ENCODE measurements at places on chromosomes 1 and 21. TPM values are rescaled to one million over a fixed set of nuclear protein-coding genes. Genes with fewer than 3 reads are reported as not detected.
A peak's percentile ranks its signal among the peaks of the same experiment; 100 is the strongest.

GRCh38 chr1:2493691-2494322, 17.7 kb downstream of the PLCH2 start:
- no peaks in the 10 kb centered on the region for H3K36me3 ChIP-seq
- no peak overlapping the region for H3K4me3 ChIP-seq
- no peaks in the 10 kb centered on the region for H3K27me3 ChIP-seq
- peak overlapping the region; percentile 60 for H3K27ac ChIP-seq
- no peak for DNase-seq
- H3K4me1 ChIP-seq = peaks cover 11% of the 10 kb centered on the region

DNA sequence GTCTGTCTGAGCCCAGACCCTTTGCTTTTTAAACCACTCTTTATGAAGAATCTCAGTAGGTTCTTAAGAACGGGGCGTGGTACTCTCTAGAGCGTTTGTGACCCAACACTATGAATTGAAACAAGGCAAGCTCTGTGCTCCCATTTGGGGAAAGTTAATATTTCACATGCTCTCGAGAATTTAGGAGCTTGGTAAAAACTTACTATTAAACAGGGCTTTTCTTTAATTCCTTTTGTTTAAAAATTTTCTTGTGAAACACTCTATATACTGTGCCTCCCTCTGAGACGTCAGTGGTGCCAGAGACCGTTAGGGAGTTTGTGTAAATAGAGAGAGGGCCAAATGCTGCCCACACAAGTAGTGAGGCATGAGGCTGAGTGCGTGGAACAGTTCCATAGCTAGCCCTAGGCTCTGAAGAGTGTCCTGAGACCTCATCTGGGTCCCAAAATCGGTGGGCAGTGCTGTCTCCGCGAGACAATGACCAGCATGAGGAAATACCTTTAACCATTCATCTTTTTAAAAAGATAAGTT, 144.7 kb downstream of the ROR1 start:
- DNase-seq = no peak
- H3K27ac ChIP-seq = no peak overlapping the region
- H3K4me1 ChIP-seq = peaks cover 2% of the 10 kb centered on the region
- H3K36me3 ChIP-seq = no peaks in the 10 kb centered on the region
- no peak overlapping the region for H3K4me3 ChIP-seq

DNA sequence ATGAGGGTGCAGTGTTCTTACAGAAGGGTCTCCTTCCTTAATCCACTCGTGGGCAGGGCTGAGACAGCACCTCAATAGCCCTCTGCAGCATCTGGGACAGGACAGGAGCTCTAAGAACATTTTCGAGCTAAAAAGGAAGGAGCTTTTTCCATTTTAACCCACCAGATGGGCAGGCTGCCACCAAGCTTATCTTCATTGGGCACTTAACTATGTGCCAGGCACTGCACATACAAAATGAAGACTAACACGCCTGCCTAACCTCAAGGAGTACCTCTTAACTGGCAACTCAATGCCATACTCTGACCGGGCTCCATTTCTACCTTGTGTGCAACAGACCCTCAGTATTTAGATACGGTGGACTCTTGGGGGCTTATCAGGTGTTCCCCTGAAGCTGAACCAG, 48.2 kb downstream of the SSBP3 start:
- no peak for DNase-seq
- H3K36me3 ChIP-seq = peaks cover 12% of the 10 kb centered on the region
- no peaks in the 10 kb centered on the region for H3K27me3 ChIP-seq

- H3K27ac ChIP-seq = peak within 1 kb of the TSS; percentile 67
- peaks cover 12% of the 10 kb centered on the region for H3K36me3 ChIP-seq
- H3K27me3 ChIP-seq = peaks cover 2% of the 10 kb centered on the region
- DNase-seq = peak; percentile 70
Measured at GRCh38 chr1:212699625-212700222, at the start of gene BATF3. Gene BATF3, minus strand, starts transcription at chr1:212699840. Its CDS starts 78 bp downstream, at chr1:212699762.

DNA sequence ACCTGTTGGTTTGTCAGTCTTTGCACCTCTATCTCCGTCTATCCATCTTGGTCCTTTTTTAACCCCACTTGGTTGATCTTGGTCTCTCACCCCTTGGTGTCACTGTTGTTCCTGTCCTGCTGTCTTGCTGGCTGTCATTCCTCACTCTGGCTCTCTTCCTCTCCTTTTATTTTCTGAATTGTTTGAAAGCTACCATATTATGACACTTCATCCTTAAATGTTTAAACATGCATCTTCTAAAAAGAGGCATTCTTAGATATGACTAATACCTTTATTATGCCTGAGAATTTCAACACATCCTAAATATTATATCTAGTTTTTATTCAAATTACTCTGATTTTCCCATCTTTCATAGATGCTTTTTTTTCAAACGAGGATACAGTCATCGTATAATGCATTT, 37.0 kb downstream of the BACH1 start:
- no peak overlapping the region for H3K4me3 ChIP-seq
- H3K27ac ChIP-seq = no peak overlapping the region
- no peak for DNase-seq
- H3K27me3 ChIP-seq = no peaks in the 10 kb centered on the region

Gene ANGPTL3
- total RNA-seq = not detected

Gene CD52
- 1,088 TPM for total RNA-seq

DNA sequence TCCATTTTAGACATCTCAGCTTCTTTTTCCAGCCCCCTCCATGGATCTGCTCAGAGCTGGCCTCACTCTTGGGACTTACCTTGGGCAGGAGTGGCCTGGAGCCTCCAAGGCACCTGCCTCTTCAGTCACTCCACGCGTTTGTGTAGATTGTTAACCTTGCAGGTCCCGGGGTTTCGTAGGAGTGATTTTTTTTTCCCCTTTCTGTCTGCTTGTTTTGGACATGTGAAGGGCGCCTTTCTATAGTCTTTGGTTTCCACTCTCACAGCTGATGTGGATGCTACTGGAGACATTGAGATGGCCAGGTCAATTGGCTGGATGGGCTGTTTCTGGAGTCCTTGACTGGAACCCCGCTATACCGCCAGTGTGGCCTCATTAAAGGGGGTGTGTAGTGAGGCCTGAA, 2.0 kb upstream of the SDHB start:
- no peak overlapping the region for H3K27ac ChIP-seq
- DNase-seq = no peak
- peaks cover 9% of the 10 kb centered on the region for H3K27me3 ChIP-seq

Gene AMY2B
- 23.5 TPM for total RNA-seq

- H3K4me1 ChIP-seq = no peaks in the 10 kb centered on the region
- no peak overlapping the region for H3K4me3 ChIP-seq
- peaks cover 1% of the 10 kb centered on the region for H3K27me3 ChIP-seq
Measured at GRCh38 chr1:201404722-201405483, 5.8 kb upstream of the LAD1 start.

Gene CHIA
- total RNA-seq = not detected

DNA sequence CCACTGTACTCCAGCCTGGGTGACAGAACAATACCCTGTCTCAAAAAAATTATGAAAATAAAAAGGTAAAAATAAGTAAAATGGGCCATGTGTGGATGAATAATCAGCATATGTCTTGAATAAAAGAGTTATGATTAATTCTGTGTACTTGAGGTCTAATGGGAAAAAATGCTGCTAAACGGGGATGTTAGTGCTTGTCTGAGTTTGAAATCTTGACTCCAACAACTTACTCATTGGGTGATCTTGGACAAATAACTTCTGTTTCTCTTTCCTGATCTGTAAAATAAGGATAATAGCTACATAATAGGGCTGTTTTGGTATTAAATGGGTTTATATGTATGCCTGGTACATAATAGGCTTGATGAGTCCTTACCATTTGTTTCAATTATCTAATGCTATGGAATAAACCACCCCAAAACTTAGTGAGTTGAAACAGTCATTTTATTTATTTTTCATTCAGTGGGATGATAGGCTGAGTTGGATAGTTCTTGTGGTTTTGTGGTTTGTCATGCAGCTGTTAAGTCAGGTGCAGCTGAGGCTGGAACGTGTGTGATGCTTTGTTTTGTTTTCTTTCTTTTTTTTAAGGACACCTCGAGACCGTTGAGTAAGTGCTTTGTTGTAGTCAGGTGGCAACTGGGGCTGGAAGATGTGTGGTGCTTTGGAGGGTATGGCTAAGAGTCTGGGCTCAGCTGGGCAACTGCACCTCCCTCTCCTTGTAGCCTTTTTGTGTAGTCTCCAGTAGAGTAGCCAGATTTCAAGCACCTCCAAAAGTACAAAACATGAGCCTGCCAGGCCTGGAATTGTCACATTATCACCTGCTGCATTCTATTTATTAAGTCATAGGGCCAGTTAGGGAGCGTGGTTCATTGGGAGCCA, 4.9 kb downstream of the MDM4 start:
- DNase-seq = no peak
- no peaks in the 10 kb centered on the region for H3K27me3 ChIP-seq
- H3K4me3 ChIP-seq = peak overlapping the region; percentile 69

Gene FCER1G
- 22.1 TPM for total RNA-seq

DNA sequence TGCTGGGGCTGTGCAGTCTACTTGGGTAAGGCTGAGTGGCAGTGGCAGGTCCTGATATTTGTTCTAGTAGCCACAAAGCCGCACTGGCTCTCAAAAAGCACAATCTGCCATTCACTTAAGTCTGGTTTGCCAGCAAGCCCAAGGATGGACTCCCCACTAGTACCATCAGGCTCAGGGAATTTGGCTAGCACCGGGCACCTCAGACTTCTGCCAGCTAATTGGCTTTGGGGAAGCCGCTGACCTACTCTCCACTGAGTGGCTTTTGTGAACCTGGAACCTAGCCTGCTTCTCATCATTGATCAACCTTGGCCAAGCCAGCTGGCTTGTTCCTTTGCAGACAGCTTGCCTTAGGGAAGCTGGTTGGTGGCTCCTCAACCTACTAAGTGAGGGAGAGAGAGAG, 83.1 kb downstream of the ESRRG start:
- no peaks in the 10 kb centered on the region for H3K27me3 ChIP-seq
- H3K36me3 ChIP-seq = no peaks in the 10 kb centered on the region
- H3K4me3 ChIP-seq = no peak overlapping the region
- no peak overlapping the region for H3K27ac ChIP-seq
- no peak for DNase-seq

Gene PTGFR
- not detected for total RNA-seq

Gene REN
- total RNA-seq = not detected

GRCh38 chr1:5632224-5632623, 360.0 kb downstream of the NPHP4 start:
- no peak overlapping the region for H3K4me3 ChIP-seq
- H3K4me1 ChIP-seq = no peaks in the 10 kb centered on the region
- H3K27ac ChIP-seq = no peak overlapping the region
- H3K36me3 ChIP-seq = no peaks in the 10 kb centered on the region
- peaks cover 3% of the 10 kb centered on the region for H3K27me3 ChIP-seq
- no peak for DNase-seq

Gene ZNF593OS
- total RNA-seq = not detected

All from activated naive CD8-positive, alpha-beta T cell treated with anti-CD3 and anti-CD28 coated beads, Interleukin-2, amount 10 ng/mL, durations not matched to agents 7 days and 5 days (primary cell).